ENCODE measurements at places on chromosomes 7 and 10.

DNA sequence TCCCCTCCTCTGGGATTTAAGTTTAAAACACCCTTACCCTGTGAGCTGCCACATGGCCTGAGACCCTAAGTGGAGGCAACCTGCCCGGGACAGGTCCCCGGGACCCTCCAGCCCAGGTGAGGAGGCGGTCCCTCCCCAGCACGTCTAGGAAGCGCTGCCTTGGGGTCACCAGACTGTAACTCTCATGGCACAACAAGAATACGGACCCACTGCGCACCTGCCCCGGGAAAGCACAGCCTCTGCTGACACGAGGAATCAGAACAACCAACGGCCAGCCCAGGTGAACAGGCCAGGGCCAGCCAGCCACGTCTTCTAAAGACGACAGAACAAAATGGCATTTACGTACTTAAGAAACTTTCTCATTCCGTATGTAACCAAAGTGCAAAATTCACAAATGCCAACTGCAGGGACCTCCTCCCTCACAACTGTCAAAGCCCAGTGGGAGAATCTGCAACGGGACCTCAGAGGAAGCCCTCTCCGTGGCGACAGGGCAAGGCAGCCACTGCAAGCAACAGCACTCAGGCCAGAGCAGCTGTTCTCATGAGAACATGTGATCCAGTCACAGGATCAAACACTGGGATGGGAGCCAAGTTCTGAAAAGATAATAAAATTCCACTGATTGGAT, 208.4 kb downstream of the DIP2C start:
- no peak for DNase-seq

DNA sequence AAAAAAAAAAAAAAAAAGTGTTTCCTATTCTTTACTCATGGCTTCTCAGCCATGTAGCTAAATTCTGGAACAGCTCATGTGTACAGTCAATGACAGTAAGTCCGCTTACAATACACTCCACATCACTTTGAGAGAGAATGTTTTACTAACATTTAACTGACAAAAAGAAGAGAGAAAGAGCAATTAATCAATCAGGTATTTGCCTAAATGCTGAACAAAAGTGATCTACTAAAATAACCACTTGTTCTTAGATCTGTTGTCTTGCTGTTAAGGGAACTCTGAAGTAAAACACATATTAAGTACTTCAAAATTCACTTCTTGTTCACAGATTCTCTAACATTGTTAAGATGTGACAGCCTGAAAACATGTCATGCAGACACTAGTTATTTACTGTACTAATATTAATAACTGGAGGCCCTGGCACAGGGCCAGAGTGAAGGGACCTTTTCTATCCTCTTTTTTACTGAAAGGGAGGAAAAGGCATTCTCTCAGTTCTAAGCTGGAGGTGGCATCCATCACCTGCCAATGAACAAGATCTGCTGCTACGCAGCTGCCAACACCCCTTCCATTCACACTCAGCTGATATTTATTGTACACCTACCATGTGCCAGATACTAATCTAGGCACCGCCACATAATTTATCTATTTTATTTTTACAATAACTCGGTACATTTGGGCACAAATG, 72.6 kb downstream of the AHR start:
- no peak for DNase-seq

DNA sequence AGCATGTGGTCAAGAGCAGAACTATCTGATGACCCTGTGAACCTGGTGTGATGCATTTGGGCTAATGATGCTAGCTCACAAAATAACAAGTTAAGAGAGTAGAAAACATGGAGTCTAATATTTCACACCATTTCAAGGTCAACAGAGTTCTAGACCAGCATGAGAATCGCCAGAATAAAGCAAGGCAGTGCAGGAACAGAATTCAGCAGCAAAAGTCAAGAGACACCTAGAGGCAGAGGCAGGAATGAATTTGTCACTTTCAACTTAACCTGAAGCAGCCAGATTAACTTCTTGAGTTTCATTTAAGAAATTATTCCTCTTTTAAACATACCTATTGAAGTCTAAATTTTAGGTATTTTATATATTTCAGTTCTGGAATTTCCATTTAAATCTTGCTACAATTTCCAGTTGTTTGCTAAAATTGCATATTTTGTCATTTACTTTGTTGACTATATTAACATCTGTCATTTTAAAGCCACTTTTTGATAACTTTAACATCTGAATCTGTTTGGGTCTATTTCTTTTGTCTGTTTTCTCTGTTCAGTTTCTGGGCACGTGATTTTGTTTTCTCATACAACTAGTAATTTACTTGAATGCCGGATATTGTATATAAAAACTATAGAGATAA, 44.2 kb upstream of the PRSS58 start:
- DNase-seq, result peak; percentile 55

- DNase-seq, result no peak
These were observed 81.8 kb downstream of the TNS3 start for GRCh38 chr7:47500103-47500563.

GRCh38 chr10:95792874-95793285, 36.9 kb downstream of the ENTPD1 start:
- no peak for DNase-seq

DNA sequence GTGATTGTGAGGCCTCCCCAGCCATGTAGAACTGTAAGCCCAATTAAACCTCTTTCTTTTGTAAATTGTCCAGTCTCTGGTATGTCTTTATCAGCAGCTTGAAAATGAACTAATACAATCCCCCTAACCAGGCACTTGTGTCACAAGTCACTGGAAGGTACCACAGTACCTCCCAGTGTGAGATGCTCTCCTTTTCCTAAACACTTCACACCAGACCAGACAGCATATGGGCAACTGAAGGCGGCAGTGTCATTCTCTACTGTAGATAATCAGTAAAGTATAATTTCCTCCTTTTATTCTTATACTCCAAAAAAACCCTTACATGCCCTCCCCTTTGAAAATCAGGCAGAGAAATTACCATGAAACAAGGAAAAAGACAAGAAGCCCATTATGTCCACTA, 113.2 kb downstream of the CALN1 start:
- DNase-seq, result no peak

DNA sequence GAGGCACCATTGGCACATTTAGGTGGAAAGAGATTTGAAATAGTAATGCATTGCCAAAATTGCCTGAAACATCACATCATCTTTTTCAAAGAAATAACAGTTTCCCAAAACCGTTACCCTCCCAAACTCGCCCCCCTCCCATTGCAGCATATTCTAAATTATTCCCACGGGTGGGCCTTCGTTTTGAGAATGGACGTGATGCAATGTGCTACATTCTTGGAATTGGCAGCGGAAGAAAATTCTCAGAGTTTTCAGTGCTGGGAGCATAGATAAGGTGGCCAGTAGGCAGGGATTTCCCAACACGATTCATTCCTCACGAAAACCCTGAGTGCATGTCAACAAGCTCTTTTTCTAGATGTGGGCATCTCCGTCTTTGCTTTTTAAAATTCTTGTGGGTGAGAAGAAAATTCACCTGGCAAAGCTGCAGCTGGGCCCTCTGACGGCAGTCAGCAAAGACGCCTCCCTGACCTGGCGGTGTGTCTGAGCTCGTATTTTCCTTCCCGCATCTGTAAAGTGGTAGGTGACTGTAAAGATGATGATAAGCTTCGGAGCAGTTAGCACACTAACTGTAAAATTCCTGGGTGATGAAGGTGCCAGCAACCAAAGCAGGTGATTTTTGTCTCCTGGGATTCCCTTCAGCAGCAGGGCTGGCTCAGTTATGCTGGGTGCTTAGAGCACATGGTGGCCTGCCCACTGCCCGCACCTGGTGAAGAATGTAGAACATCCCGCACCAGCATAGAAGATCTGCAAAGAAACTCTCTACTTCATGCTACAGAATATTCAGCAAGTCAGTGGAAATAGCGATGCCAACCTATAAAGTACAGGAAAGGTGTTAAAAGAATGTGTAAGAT, 141.9 kb upstream of the KLF6 start:
- no peak for DNase-seq

- no peak for DNase-seq
These were observed 115.2 kb downstream of the PLXNA4 start for GRCh38 chr7:132461032-132461592.

DNA sequence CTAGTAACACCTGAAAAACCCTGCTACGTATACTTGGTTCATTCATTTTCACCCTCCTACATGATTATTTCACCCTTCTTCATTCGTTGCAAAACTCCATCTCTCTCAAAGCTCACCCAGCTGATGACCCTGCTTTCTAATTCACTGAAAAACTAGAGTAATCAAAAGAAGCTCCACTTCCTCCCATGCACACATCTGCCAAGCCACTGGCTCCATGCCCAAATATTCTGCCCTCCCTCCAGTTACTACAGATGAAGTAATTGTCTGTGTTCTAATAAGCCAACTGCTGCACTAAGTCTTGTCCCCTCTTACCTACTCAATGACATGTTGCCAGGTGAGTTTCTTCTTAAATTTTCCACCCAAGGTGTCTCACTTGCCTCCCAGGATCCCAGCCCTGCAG, 96.9 kb upstream of the CCDC71L start:
- no peak for DNase-seq

DNA sequence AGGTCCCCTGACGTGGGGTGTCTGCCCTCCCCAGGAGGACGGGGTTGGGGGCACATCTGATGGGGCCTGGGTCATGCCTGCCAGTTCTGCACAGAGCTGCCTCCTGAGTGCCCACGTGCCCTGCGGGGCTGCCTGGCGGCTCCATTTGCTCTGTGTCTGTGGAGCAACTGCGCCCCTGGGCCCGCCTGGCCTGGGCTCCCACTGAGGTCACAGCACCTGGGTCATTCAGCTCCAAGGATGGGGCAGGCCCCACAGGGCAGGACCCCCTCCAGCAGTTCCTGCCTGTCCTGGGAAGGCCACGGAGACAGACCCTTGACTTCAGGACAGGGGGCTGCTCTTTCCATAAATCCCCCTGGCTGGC, 590.6 kb downstream of the PTPRN2 start:
- DNase-seq, result no peak

- no peak for DNase-seq
These were observed 53.2 kb upstream of the CUX1 start for GRCh38 chr7:101764221-101764620.

GRCh38 chr10:14219411-14219810, 111.3 kb downstream of the FRMD4A start:
- DNase-seq, result no peak

DNA sequence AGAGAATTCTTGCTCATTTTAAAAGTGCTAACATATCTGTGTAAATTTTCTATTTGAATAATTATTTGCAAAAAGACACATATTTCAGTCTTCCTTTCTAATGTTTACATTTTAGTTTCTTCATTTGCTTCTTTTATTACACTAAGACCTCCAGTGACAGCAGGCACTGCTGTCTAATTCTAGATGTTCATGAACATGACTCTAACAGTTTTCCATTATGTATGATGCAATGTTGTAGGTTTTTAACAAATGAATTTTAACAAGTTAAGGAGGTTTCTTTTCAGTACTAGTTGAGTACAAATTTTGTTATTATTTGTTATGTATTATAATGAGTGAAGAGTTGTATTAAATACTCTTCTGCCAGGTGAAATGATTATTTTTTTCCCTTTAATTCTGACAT, 83.6 kb downstream of the GRB10 start:
- DNase-seq, result no peak

DNA sequence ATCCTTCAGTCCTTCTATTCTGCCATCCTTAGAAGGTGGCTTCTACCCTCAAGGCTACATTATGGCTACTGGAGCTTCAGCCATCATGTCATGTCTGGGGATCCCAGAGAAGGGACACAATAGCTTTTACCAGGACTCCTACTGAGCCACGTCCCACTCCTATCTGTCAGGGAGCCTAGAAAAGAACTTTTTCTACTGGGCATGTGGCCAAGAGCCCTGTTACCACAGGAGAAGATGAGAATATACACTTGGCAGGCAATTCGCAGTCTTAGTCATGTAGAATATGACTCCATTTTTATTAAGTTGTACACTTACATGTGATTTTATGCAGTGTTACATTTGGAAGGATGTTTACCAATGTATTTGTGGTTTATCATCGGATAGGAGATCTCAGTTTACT, 64.6 kb upstream of the KCNMA1 start:
- no peak for DNase-seq

GRCh38 chr7:29957521-29958310, 31.9 kb downstream of the SCRN1 start:
- no peak for DNase-seq

GRCh38 chr7:30896036-30896435, 15.6 kb upstream of the AQP1 start:
- DNase-seq, result no peak

DNA sequence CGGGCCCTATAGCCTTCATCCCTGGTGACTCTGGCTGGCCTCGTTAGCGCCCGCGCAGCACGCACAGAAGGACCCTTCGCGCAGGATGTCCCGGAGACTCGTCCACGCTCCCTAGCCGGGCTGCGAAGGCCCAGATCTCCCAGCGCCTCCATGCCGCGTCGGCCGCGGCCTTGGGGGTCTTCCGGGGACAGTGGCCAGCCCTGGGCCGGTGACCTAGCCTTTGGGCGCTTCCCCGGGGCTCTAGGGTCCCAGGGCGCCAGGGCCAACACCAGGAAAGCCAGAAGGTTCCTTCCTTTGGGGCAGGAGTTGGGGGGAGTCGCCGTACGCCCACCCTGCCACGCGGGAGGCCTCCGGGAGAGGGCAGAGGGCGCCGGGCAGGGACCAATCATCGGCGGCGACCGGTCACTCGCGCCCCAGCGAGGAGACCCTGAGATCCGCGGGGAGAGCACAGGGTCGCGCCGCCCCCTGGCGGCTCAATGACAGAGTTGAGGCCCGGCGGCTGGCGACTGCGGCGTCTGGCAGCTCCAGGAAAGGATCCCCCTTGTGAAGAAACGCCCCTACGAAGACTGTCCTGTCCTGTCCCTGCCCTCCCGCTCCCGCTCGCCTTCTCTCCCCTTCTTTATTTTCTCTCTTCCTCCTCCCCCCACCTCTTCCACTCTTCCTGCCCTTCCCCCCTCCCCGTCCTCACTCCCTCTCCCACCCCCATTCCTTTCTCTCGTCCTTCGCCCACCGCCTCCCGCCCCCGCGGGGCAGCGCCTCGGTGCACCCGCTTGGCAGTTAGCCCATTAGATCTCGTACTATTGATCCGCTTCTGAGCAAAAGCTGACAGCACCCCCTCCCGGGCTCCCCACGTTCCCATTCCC, 62.3 kb upstream of the LBX1 start:
- DNase-seq, result peak; percentile 91

- no peak for DNase-seq
These were observed 2.1 kb downstream of the PAXIP1 start for GRCh38 chr7:155000795-155001194.

GRCh38 chr7:108598914-108599580, 29.4 kb downstream of the DNAJB9 start:
- DNase-seq, result no peak

DNA sequence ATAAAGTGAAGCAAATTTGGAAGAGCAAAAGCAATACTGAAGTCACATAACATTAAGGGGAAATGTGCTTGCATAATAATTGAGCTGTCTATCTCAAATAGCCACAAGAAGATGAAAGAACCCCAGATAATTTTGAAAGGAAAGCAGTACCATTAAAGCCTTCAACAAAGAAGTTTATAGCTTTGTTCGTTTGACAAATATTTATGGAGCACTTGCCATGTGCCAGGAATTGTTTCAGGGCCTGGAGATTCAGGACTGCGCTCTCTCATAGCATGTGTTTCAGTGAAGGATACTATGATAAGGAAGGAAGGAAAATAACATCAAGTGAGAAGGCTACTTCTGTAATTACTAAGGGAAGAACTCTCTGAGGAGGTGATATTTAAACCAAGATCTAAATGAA, 212.3 kb upstream of the CSTF2T start:
- no peak for DNase-seq

GRCh38 chr10:119478111-119478802, 64.3 kb downstream of the RGS10 start:
- no peak for DNase-seq

- DNase-seq, result no peak
These were observed 12.2 kb upstream of the NMT2 start for GRCh38 chr10:15180736-15181135.

- DNase-seq, result no peak
These were observed 82.9 kb downstream of the SEMA3D start for GRCh38 chr7:85103962-85104361.
